ENCODE measurements at places on chromosomes 16 and 17. TPM values are rescaled to one million over a fixed set of nuclear protein-coding genes. Genes with fewer than 3 reads are reported as not detected.

DNA sequence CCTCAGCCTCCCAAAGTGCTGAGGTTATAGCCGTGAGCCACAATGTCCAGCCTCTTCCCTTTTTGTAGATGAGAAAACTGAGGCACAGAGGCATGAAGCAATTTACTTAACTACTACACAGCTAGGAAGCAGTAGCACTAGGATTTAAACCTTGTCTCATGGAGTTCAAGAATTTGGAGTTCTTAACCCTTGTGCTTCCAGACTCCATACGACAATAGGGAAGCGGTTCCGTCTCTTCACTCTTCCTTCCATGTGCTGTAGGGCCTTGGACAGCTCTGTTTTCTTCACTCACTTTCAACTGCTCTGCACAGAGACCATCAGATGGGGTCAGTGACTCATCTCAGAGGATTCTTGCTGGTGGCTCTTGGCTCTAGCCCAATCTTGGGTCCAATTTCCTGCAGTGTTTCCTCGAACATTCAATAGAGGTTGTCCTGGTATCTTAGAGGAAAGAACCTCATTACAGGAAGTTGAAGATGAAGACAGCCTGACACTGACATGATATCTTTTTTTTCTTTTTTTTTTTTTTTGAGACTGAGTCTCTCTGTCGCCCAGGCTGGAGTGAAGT, 19.3 kb downstream of the ITGAL start:
- DNase-seq = no peak

DNA sequence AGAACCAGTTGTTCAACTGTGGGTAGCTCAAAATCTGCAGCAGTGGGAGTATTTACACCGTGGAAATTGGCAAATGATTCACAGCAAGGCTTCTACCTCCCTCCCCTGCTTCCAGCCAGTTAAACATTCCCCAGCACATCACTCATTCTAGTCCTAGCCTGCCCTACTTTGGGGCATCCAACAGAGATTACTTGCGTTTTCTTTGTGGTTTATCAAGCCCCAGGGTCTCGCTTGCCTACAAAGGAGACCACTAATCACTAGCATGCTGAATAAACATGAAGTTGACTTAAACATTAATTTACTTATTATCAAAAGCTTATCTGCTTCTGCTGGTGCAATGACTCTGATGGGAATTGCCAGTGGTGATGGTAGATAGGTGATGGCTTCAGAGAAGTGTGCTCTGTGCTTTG, 94.5 kb downstream of the MARF1 start:
- no peak for DNase-seq

DNA sequence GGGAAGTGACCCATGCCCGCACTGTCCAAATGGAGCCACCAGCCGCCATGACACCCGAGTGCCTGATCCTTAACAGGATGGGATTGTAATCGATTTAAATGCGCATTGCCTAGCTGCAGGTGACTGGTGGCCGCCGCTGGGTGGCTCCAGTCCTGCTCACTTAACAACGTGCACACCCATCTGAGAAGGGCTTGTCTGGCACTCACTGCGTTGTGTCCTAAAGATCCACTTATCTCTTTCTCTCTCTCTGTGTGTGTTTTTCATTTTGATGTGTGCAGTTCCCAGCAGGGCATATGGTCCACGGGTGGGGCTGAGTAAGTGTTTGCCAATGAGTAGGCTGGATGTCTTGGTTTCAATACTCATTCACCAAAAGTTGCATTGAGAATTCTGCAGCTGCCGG, 80.6 kb downstream of the IRF8 start:
- no peak for DNase-seq

The MLKL gene
- total RNA-seq = 9.7 TPM

The TNS4 gene
- total RNA-seq = not detected

The GP2 gene
- not detected for total RNA-seq

Measured in Caco-2 (cell line).